T-helper 2 cell treated with Interferon-gamma antibody and Interleukin-4, amounts not matched to agents 5 μg/mL and 100 μg/mL, for 36 hours (primary cell): ENCODE measurements at places on chromosomes 4 and X.

GRCh38 chr4:16001484-16001858 lies 38.5 kb upstream of the FGFBP2 start:
- DNase-seq: peak; percentile 40

- DNase-seq: no peak
Measured at GRCh38 chr4:159106636-159107035, 3.8 kb downstream of the RAPGEF2 start.

GRCh38 chr4:86935853-86936733 lies 1.3 kb downstream of the AFF1 start:
- DNase-seq: peak; percentile 83

DNA sequence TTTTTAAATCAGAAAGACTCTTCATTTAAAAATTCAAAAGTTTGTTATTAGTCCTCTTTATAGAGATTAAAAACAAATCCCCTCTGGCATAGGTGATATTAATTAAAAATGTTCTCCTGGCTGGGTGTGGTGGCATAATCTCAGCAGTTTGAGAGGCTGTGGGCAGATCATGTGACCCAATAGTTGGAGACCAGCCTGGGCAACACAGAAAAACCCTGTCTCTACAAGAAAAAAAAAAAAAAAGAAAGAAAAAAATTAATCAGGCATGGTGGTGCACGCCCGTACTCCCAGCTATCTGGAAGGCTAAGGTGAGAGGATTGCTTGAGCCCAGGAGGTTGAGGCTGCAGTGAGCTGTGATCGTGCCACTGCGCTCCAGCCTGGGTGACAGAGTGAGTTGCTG lies 38.9 kb downstream of the RASGEF1B start:
- DNase-seq: no peak

DNA sequence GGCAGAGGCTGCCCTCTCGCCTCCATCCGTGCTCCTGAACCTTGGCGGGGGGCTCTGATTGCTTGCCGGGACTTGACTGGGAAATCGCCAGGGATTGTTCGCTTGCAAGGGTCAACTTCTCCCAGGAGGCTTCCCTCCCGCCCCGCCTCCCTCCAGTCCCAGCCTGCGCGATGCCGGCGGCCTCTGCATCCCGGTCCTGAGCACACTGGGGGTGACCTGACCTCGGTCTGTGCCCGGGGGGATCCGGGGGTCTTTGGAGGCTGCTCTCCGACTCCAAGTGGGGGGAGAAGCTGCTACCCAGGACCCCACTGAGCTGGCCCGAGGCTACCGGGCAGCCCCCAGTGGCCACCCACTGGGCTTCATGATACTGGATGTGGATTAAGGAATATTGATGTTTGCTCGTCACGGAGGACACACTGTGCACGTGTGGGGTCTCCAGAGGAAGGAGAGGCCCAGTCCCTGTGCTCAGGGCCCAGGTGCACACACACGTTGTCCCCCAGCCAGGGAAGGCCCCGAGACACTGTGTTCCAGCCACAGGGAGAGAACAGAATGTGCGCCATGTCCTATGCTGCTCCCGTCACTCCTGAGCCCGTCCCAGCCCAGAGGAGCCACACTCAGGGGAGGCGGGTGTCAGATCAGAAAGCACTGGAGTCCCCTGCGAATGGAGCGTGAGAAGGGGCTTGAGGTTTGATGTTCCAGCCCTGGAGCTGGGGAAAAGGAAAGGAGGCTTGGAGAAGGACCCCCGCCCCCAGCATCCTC lies 55.9 kb upstream of the NKX1-1 start:
- no peak for DNase-seq

GRCh38 chrX:19636980-19637379 lies 121.7 kb upstream of the MAP3K15 start:
- DNase-seq: no peak

- DNase-seq: no peak
Measured at GRCh38 chrX:7889680-7890079, 37.5 kb downstream of the PNPLA4 start.

DNA sequence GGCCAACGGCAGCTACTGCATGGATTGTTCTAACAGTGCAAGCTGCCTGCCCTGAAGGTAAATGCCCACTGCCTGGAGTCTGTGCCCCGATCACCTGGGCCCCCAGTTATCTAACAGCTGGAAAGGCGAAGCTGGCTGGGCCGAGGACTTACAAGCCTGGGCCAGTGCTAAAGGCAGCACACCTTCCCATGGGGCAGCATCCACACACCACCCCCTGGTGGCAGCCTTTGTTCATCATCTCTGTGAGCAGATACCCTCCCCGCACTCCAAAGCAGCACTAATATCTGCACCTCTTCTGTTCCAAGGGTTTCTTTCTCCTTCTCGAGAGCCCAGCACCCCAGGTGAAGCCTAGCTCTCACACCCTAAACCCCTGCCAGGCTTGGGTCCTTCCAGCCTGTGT lies 7.6 kb downstream of the SLC2A9 start:
- DNase-seq: peak; percentile 34

GRCh38 chrX:47515941-47516665 lies 33.1 kb upstream of the ZNF41 start:
- DNase-seq: no peak

- DNase-seq: no peak
Measured at GRCh38 chr4:147761218-147761883, 29.5 kb downstream of the ARHGAP10 start.

GRCh38 chr4:70914631-70915030 lies 12.5 kb downstream of the MOB1B start:
- no peak for DNase-seq

- DNase-seq: no peak
Measured at GRCh38 chrX:107467271-107467670, 17.8 kb downstream of the FRMPD3 start.

GRCh38 chr4:28351826-28352225 lies 1491.2 kb downstream of the STIM2 start:
- DNase-seq: no peak

DNA sequence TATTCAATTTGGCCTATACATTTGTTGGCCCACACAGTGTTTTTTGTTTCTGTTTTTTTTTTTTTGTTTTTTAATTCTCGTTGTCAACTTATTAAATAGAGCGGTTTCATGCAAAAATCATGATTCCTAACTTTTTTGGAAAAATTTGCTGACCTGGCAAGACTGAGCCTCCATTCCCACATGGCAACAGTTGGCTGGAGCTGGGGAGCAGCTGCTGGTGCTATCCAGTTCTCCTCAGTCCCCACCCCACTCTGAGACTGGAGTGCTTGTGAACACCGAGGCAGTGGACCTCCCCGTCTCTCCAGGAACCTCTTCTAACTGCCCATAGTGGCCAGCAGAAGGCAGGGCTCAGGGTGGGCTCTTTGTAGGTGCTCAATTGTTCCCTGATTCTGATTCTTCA lies 95.7 kb upstream of the OTUD4 start:
- DNase-seq: no peak

DNA sequence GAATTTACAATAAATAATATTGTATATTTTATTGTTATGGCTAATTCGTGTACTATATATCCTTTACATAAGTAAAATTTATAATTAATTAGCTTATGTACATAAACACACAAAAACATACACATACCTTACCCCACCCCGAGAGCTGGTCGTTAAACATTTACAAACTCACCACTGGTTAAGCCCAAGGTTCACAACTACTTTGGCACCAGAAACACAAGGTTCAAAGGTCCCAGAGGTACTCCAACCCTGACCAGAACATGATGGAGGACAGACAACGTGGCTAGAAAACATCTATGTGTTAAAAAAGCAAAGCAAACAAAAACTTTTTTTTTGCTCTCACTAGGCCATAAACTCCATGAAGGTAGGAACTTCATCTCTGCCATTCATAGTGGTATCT lies 37.7 kb downstream of the SLC25A5 start:
- DNase-seq: no peak

DNA sequence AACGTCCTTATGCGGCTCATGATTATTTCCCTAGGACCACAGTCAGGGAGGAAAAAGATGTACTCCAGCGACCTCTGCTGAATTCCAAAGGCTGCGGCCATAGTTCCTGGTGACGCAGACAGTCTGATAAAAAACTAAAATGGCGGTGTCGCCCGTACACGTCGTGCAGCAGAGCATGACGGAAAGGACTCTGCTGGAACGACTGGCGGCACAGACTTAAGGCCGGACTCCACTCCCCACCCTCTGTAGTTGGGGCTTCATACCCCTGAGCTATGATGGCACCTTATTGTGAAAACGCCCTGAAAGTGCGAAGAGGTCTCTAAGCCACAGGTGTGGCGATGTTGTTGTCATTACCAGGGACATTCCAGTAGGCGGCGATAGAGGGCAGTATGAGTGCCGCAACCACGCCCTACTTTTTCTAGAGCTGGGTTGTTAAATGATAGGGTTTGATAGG lies 90.0 kb upstream of the EDA2R start:
- DNase-seq: peak; percentile 43
